ENCODE measurements at places on chromosomes 12 and 14. TPM values are rescaled to one million over a fixed set of nuclear protein-coding genes. Genes with fewer than 3 reads are reported as not detected.
A peak's percentile ranks its signal among the peaks of the same experiment; 100 is the strongest.

GRCh38 chr12:39343665-39344064 is 99.3 kb downstream of the KIF21A start:
- no peak for DNase-seq

GRCh38 chr12:56521209-56521589 is 421 bp upstream of the RBMS2 start:
- DNase-seq, result no peak

DNA sequence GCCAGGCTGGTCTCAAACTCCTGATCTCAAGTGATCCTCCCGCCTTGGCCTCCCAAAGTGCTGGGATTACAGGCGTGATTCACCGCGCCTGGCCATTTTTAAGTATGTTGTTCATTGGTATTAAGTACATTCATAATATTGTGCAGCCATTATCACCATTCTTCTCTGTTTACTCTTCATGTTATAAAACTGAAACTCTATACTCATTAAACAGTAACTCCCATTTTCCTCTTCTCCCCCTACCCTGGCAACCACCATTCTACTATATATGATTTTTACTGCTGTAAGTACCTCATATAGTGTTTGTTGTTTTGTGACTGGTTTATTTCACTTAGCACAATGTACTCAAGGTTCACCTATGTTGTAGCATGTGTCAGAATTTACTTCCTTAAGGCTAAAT is 23.1 kb downstream of the METAP2 start:
- DNase-seq, result no peak

- DNase-seq, result no peak
Observed at GRCh38 chr14:83992857-83993256, 1537.1 kb upstream of the FLRT2 start.

- DNase-seq, result peak; percentile 45
Observed at GRCh38 chr14:101927859-101928258, 36.5 kb upstream of the DYNC1H1 start.

- DNase-seq, result peak; percentile 43
Observed at GRCh38 chr12:106345746-106346145, 11.8 kb upstream of the POLR3B start.

- DNase-seq, result no peak
Observed at GRCh38 chr14:23915559-23915958, 38.0 kb upstream of the DHRS4 start.

PLCZ1 gene
- total RNA-seq, result not detected

CCDC197 gene
- total RNA-seq, result not detected

NEUROD4 gene
- not detected for total RNA-seq

Data from dermis microvascular lymphatic vessel endothelial cell (primary cell).